NCI-H748 treated with DMSO at 0.1 percent for 48 hours (cell line): ENCODE measurements at places on chromosomes 6 and 20.

GRCh38 chr20:15239542-15240206, 902.3 kb upstream of the FLRT3 start:
- no peak for DNase-seq

DNA sequence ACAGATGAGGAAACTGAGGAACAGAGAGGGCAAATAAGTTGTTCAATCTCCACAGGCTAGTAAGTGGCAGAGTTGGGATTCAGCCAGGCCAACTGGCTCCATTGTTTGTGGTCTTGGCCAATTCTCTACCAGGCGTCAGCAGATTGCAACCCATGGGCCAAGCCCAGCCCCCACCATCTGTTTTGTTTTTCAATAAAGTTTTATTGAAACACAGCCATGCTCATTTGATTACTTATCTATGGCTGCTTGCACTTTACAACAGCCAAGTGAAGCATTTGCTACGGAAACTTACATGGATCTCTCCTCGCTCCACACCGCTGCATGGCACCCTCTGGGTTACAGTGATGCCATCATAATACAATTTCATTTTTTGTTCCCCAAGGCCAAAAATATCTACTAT, 90.8 kb downstream of the ZNF217 start:
- no peak for DNase-seq

GRCh38 chr6:116595247-116595646, 21.0 kb upstream of the RSPH4A start:
- no peak for DNase-seq

GRCh38 chr6:165585060-165585459, 78.0 kb downstream of the PDE10A start:
- no peak for DNase-seq

GRCh38 chr6:110419028-110419739, 3.8 kb upstream of the DDO start:
- DNase-seq, result no peak

GRCh38 chr20:62338294-62338620, 28.9 kb downstream of the LAMA5 start:
- DNase-seq, result no peak

GRCh38 chr6:82430611-82431010, 67.0 kb downstream of the TPBG start:
- no peak for DNase-seq

DNA sequence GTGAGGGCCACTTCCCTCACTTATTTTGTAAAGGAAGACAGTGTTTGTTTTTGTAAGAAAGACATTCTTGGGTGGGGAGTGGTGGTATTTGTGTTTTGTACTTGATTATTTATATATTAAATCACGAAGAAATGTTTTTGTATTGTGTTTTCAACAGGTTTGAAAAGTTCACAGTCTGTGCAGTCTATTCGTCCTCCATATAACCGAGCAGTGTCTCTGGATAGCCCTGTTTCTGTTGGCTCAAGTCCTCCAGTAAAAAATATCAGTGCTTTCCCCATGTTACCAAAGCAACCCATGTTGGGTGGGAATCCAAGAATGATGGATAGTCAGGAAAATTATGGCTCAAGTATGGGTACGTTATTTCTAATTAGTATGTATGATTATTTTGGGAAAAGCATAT, 137.2 kb downstream of the NCOA3 start:
- no peak for DNase-seq

GRCh38 chr6:83068616-83069015, 1.1 kb downstream of the DOP1A start:
- DNase-seq, result no peak

DNA sequence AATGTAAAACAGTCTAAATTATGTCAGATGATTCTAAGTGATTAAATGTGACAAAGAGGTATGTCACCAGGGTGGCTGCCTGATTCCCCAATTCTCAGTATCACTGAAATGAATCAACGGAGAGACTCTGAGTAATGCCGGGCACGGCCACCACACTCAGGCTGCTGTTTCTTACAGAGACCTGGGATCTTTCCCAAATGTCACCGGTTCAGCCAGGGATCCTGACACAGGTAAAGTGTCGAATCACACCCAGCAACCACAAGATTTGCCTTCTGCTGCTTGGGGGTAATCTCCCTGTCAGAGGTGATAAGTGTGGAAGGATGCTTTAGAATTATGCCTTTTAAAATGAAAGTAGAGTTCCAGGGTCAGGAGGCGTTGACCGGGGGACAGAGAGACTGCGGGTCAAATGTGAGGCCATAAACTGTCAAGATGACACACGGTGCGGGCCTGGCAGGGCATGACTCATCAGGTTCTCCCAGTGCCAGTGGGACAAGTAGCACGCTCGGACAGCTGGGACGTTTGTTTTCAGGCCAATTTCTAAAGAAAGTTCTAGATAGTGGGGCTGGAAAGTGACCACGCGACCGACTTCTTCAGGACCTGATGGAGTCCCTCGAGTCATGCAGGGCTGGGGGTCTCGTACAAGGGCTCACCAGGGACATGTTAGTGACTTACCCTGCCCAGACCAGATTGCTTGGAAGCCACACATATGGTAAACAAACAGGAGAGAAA, 48.9 kb downstream of the PRDM1 start:
- no peak for DNase-seq

- no peak for DNase-seq
Observed at GRCh38 chr6:16483315-16483875, 245.0 kb downstream of the GMPR start.

DNA sequence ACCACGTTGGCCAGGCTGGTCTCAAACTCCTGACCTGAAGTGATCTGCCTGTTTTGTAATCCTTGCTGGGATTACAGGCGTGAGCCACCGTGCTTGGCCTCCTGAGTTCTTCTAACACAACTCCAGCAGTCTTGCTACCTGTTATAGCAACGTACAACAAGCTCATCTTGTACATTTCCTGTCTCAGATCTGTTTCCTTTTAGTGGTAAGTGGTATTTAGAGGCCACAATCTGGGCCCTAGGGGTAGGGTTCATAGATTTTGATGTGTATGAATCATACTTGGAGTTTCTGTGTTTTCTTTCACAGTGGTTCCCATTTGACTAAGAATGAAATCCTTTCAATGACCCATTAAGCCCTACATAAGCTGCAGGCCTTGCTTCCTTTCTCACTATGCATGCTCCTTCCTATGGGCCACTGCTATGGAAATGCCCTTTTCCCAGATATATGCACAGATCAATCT, 27.1 kb upstream of the SYNCRIP start:
- no peak for DNase-seq

GRCh38 chr6:68973066-68973465, 338.0 kb downstream of the ADGRB3 start:
- DNase-seq, result no peak

DNA sequence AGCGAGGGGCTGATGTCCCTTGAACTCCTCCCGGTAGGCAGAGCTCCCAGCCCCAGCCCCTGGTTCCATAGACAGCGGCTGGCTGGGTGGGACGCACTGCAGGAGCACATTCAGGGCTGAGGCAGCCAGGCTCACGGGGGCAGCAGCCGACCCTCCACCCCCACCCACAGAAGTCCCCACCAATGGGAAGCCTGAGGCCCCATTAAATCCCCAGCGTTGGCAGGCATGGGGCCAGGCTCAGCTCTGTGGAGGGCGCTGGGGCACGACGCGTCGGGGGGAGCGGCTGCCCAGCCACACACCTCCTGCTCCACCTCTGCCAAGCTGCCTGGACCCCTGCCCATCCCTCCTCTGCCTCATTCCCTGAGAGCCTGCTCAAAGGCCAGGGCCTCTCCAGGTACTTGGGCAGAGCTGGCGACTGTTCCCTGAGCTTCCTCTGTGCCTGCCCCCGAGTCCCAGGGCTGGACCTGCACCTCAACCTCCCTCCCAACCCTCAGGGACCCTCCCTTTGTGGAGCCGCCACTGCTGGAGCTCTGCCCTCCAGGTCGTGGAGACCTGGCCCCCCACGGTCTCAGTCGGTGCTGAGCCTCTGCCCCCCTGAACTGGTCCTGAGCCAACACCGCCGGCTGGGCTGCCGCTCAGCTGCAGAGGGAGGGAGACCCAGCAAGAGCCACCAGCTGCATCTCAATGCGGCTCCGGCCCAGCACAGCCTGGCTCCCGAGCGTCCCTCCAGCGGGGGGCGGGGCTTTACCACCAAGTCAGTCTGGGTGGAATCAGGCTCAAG, 9.1 kb downstream of the CHRNA4 start:
- DNase-seq, result no peak

DNA sequence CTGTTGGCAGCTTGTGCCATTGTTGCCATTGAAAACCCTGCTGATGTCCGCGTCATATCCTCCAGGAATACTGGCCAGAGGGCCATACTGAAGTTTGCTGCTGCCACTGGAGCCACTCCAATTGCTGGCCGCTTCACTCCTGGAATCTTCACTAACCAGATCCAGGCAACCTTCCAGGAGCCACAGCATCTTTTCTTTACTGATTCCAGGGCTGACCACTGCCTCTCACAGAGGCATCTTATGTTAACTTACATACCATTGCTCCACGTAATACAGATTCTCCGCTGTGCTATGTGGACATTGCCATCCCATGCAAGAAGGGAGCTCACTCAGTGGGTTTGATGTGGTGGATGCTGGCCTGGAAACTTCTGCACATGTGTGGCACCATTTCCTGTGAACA, 221.8 kb upstream of the FAM83B start:
- DNase-seq, result no peak

DNA sequence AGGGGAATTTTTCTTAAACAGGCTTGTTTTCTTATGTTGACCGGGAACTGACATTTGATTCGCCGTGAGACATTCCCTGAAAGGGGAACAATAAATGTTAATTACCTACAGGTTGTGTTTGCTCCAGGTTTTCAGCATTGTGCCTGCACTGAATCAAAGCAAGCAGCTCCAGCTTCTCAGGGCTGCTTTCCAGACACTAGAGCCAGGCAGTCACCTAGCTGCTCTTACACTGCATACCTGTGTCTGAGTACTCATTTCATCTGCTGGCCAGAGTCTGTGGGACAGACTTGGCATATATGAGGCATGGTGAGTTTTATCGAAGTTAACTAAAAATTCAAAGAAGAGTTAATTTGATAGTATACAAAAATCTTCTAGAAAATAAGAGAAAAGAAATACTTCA, 951.8 kb upstream of the MAP3K7 start:
- DNase-seq, result no peak

- DNase-seq, result no peak
Observed at GRCh38 chr6:111770263-111771093, 102.8 kb downstream of the FYN start.

DNA sequence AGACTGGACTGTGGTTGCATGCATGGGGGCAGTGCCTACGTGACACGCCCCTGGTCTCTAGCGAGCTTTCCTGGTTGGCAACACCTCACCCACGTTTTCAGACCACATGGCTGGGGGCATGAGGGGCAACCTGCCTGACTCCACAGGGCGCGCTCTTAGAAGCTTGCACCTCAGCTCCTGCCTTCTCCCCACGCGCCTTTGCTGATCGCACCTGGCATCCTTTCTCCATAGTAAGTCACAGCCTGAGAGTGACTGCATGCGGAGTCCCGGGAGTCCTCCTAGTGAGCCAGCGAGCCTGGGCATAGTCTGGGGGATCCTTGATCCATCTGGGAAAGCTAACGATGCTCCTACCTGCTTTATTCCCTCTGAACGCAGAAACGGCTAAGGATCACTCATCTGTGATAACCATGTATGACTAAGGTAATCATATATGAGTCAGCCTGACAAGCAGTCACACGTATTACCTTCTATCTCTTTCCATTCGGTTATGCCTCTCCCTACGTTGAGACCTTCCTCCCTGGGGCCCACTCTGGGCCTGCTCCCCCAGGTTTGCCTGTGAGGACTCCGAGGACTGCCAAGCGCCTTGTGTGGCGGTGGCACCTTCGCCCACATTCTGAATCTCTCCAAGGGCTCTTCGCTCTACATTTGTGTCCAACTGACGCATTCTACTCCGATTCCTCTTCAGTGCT, 4.5 kb downstream of the TCFL5 start:
- no peak for DNase-seq

DNA sequence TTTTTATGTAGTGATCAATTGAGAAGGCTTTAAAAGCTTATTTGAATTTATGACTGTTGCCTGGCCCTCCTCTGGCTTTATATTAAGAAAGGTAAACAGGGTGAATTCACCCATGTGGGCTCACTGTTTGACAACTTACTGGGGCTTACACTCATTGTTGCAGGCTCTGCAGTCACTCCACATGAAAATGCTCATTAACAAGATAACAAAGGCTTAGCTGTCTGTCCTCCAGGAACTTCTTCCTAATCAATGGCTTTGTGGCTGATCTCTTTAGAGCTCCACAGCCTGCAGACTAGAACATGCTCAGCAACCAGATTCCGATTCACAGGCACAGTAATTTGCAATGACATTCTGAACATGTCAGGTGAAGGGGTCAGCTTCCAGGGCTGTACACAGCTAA, 323.2 kb upstream of the MAN1A1 start:
- DNase-seq, result peak; percentile 77

GRCh38 chr20:35106827-35107380, 14.3 kb upstream of the TRPC4AP start:
- DNase-seq, result no peak

DNA sequence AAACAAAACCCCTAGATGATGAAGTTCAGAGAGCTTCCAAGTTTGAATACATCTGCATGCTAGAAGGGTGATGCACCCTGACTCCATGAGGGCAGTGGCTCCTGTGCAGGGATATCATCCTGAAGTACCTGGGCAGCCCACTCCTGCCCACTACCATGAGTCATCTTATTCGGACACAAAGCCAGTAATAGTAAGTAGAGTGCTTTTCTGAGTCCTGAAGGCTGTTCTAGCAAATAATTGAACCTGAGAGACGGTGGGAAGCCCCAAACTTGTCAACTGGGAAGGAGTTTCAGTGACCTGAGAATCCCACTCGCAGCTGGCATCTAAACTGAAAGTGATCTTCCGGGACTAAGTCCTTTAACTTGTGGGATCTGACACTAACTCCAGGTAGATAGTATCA, 152.9 kb upstream of the COL21A1 start:
- DNase-seq, result peak; percentile 35

GRCh38 chr6:30828027-30828962, 56.0 kb upstream of the DDR1 start:
- DNase-seq, result peak; percentile 47

- no peak for DNase-seq
Observed at GRCh38 chr6:121770943-121771342, 335.5 kb downstream of the GJA1 start.

DNA sequence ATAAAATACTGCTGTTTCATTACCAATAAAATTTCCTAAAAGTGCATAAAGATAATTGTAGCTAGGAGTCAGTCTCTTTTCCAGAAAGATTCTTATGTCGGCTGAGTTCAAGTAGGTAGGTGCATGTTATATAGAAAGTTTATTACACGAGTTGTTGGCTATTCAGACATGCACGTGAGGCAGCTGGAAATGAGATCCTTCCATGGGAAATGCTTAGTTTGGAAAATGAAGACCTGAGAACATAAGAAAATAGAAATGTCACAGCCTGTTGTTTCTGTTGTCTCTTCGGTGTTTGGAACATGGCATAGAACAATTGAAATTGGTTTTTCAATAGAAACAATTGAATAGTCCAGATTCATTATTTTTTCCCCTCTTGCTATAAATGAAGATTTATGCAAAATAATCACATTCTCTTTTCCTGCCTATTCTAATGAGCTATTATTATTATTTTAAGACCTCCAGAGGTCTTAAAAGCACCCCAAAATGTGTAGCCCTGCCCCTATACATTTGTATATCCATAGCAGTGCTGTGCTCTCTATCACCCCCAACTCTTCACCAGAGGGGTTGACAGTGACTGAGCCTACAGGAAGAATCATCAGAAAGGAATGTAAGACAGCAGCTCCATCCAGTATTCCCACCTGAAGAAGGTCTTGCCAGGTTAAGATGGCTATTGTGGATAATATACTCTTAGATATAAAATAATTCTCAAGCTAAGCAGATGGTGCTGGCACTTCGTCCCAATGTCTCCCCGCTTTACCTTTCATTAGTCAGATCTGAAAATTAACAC, 82.2 kb downstream of the ZDHHC14 start:
- no peak for DNase-seq
